Fibroblast of pulmonary artery (primary cell): ENCODE measurements at places on chromosomes 1 and 21.

- DNase-seq: no peak
These were observed 468.5 kb downstream of the PCP4 start for GRCh38 chr21:40335704-40336103.

- DNase-seq: no peak
These were observed 24.2 kb upstream of the LEFTY2 start for GRCh38 chr1:225965231-225965630.

DNA sequence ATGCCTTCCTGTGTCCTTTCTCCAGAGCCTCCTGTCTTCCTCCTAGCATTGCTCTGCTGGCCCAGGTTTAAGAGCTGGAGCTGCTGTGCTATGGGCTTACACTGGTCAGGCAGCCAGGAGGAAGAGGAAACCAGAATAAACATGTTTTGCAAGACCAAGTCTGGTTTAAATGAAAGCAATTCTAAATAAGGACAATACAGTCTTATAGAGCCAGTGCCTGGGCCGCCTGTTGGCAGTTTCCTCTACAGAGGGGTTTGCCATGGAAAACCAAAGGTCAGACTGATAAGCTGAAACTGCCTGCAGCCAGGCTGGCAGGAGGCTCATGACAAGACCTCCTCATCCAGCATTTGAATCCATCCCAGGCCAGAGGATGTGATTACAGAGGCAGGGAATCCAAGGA, 92.9 kb upstream of the FGGY start:
- DNase-seq: peak; percentile 82

GRCh38 chr1:192445839-192446489, 129.2 kb downstream of the RGS21 start:
- peak; percentile 78 for DNase-seq

- DNase-seq: peak; percentile 88
These were observed at the start of gene VPS72 for GRCh38 chr1:151189637-151190445. Gene VPS72, minus strand, starts transcription at chr1:151190197. Its CDS starts 76 bp downstream, at chr1:151190121.

DNA sequence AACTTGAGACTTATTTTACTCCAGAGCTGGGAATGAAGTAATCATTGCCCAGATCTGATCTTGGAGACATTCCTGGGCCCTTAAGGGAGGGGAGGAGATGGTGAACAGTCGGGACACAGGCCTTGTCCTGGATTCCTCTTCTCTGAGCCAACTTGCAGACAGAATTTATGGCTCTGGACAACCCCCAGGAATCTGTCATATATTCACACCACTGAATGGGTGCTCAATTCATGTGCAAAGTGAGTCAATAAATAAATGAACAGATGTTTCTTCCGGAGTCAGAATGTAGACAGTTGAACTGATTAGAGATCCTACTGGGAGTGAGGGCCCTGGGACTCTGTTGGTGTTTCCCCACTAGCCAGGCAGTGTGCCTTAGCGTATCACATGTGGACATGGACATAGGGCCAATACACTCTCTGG, 2.6 kb downstream of the TUFT1 start:
- peak; percentile 57 for DNase-seq
